ENCODE measurements at places on chromosomes 3 and 15.

DNA sequence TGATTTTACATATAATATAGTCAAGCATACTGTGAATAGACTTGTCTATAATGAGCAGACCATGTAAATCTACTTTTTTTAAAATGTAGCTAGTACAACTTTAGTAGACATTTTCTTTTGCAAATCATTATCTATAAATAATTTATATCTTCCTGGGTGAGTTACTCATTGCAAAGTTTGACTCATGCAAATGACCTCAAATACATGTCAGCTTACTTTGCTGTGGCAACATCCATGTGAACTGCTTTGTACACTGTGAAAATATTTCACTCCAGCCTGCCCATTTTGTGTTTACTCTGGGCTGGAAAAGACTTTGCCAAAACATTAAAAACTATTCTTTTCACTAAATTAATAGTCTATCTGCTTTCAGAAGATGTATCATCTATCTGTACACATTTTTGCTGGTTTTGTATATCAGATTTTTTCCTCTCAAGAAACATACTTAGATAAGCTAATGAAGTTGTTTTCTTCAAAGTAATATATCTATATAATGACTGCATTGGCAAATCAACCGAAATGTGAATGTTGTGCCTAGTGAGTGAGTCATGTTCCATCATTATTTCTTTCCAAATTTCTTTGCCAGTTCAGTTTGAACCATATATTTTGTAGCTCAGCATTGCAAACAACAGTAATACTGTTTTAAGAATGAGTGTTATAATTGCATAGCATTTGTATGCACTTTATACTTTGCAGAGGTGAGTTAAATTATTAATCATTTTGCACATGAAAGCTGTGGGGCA is 26.5 kb downstream of the IGSF10 start:
- DNase-seq = no peak

- no peak for DNase-seq
These were observed 200.7 kb upstream of the SEMA6D start for GRCh38 chr15:47516558-47516957.

GRCh38 chr15:32718821-32719716 is 1.3 kb downstream of the GREM1 start:
- DNase-seq = peak; percentile 31

- no peak for DNase-seq
These were observed 248.9 kb downstream of the SLCO3A1 start for GRCh38 chr15:92102395-92102755.

DNA sequence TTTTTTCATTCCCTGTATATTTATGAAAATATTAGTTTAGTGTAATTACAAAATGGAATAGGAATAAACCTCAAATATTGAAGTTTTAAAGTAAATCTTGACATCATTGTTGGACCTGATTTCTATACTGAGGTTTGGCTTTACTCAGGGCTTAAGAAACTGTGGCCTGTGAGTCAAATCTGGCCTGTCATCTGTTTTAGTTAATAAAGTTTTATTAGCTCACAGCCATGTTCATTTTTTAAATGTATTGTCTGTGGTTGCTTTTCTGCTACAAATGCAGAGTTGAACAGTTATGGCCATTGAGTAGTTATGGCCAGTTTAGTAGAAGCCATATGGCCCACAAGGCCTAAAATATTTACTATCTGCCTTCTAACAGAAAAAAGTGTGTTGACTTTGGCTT is 80.7 kb downstream of the DIPK2A start:
- no peak for DNase-seq

GRCh38 chr3:184017672-184018423 is at the start of gene ABCC5:
TSS of gene ABCC5 (minus strand) at chr3:184017884. CDS start at chr3:184014392, 3,492 bp downstream.
- DNase-seq = peak; percentile 97

- DNase-seq = no peak
These were observed 28.5 kb upstream of the LRRC34 start for GRCh38 chr3:169841171-169841570.

- no peak for DNase-seq
These were observed 22.3 kb downstream of the SCN10A start for GRCh38 chr3:38793721-38794120.

DNA sequence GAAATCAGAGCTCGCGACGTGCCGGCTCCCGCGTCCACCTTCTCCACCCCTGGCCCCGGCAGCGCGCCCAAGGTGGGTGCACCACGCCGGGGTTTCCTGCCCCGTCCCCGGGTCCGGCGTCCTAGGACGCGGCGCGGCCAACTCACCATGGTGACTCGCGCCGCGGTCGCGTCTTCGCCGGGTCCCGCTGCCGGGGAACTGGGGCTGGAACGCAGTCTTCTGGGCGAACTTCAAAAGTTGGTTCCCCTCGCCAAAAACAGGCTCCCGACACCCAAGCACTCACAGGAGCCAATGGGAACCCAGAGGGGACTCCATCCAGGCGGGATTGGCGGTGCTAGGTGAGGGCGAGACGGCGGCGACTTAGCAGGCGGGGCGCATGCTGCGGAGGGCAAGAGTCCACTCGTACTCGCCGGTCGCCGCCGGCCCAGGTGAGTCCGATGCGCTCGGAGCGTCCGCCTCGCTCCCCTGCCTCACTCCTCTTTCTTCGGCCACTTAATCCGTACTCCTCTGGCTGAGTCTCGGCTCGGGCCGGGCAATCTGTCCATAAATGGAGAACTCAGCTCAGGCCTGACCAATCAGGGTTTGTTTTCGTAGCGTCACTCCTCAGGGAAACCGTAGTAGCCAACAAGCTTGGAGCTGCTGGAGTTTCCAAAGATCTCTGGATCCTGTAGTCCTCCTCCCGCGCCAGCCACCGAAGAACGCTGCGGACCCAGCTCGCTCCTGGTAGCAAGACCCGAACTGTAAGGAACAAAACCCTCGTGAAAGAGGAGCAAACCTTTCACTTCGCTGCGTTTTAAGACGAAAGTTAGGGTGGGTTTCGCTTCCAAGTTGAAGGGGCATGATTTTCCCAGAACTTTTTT is at the start of gene MYO1E:
TSS of gene MYO1E (minus strand) at position 520 of the 860 bp plus-strand sequence. CDS start at position 149, 371 bp downstream.
- peak; percentile 84 for DNase-seq

- no peak for DNase-seq
These were observed 4.8 kb upstream of the RBP2 start for GRCh38 chr3:139481116-139481515.

DNA sequence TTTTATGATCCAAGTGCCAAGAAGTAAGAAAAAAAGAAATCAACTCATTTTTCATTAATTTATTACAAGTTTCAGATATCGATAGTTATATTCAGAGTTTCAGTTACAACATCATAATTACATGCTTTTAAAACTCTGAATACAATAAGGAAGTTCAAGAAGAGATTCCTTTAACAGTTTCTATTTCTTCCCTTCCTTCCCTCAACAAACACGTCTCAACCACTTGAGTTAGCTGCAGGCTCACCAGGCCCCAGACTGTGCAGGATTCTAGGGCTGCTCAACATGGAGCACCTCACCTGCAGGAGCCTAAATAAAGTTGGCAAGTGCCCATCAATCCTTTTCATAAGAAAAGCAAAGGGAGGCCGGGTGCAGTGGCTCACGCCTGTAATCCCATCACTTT is 79.2 kb upstream of the FNDC3B start:
- no peak for DNase-seq

All from hematopoietic multipotent progenitor cell treated with erythropoietin and hydrocortisone succinate and interleukin-3 and kit ligand, for 4 days (in vitro differentiated cells).